GM23338 (cell line): ENCODE measurements at places on chromosomes 11 and 22.

DNA sequence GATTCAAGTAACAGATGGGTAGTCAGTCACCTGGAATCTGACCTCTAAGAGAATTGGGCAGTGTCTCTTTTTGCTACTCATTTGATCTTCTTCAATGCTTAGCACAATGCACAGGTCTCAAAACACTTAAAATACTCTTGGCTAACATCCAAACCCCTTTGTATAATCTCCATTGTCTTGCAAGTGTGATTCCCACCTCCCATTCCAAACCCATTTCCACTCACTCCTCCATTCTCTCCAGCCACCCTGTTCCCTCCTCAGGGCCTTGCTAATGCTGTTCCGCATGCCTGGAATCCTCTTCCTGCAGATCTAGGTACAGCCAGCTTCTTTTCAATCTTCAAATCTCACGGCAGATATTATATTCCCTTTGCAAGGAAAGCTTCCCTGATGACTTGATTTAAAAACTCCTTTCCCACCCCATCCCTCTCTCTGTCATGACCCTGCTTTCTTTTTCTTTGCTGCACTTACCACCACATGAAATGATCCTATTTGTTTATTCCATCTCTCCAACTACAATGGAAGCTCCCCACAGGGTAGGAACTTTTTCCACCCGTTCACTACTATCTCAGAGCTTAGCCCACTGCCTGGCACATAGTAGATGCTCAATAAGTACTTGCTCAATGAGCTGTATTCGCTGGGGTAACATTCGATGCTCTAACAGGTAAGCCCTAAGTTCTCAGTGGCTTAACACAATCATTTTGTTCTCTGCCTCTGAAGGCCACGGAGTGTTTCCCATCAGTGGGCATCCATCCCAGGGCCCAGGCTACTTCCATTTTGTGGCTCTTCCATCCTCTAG lies 121.7 kb downstream of the MN1 start:
- H3K4me1 ChIP-seq = peaks cover 34% of the 10 kb centered on the region
- H3K27ac ChIP-seq = peak overlapping the region; percentile 69; the same call in 1 of the 2 replicates
- no peak for DNase-seq
- peaks cover 19% of the 10 kb centered on the region for H3K36me3 ChIP-seq

- no peaks in the 10 kb centered on the region for H3K4me1 ChIP-seq
- no peaks in the 10 kb centered on the region for H3K27me3 ChIP-seq
- H3K4me3 ChIP-seq = no peak overlapping the region
- no peak overlapping the region for H3K27ac ChIP-seq
- no peak for DNase-seq
Measured at GRCh38 chr11:1844221-1845094, 5.7 kb downstream of the TNNI2 start.

DNA sequence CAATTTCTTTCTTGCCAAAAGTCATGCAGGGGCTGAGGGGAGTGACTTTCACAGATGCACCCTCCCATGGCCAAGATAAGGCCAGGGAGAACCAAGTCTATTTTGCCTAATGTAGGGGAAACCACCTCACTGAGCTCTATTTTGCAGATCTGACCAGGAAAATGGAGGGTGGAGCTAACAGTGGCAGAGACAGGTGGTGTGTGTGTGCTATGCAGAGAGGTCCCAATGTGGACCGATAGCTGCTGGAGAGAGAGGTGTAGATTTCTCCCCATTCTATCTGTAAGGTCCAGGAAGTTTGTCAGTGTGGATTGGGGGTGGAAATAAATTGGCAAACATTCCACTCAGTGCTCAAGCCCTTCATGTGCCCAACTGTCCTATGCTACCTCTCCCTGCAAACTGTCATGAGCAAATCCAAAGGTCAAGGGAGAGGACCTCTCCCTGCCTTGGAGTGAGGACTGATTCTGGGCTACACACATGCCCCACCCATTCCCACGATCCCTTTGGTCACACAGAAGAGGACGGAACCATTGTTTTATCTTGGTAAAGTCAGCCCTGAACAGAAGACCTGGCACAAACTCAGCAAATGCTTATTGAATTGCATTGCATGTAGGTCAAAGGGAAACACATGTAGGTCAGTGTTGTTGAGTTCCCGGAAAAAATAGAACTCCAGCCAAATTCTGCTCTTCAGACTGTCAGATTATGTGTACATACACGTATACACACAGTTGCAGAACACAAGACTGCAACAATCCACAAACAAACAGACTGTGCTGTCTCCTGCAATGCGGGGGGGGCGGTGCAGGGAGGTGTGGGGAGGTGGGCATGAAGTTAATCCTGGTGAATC lies 65.9 kb downstream of the C11orf58 start:
- H3K27me3 ChIP-seq = no peaks in the 10 kb centered on the region
- no peaks in the 10 kb centered on the region for H3K36me3 ChIP-seq
- no peak overlapping the region for H3K4me3 ChIP-seq
- no peaks in the 10 kb centered on the region for H3K4me1 ChIP-seq
- DNase-seq = no peak

DNA sequence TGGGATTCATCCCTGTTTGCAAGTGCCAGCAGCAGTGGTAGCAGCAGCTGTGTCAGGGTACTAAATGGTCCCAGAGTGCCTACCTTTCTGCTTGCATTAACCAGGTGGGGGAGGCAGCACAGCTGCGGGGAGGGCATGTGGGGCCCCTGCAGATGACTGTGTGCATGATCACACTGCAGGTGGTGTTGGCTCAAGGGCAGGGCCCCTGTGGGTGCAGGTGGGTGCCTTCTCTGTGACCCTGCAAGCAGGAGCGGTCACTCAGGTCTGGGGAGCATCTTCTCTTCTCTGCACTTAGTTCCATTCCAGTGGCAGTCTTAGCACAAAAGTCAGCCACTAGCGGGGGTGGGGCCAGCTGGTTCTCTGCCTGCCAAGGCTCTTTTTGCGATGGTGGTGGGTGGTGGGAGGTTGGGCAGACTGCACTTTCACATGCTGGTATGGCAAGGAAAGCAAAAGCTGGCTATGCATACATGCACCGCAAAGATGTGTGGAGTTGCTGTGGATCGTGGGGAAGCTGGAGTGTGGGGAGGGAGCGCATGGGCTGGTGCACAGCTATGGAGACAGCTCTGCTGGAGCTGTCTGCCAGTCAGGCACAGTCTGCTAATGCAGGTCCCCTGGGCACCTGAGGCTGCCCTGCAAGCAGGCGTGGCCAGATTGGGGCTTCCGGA lies 157.1 kb downstream of the DYNC2H1 start:
- DNase-seq = no peak
- H3K4me1 ChIP-seq = no peaks in the 10 kb centered on the region
- H3K27me3 ChIP-seq = no peaks in the 10 kb centered on the region
- H3K4me3 ChIP-seq = no peak overlapping the region
- H3K36me3 ChIP-seq = no peaks in the 10 kb centered on the region

DNA sequence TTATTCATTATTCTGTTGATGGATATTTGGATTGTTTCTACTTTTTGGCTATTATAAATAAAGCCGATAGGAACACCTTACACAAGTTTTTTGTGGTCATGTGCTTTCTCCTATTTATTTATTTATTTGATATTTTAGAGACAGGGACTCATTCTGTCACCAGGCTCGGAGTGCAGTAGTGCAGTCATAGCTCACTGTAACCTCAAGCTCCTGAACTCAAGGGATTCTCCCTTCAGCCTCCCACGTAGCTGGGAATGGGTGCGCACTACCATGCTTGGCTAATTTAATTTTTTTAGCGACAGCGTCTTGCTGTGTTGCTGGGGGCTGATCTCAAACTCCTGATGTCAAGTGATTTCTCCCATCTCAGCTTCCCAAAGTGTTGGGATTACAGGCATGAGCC lies 135.1 kb downstream of the UVRAG start:
- no peak for DNase-seq
- H3K4me1 ChIP-seq = 0 out of 2 replicates have a peak, but pooled peaks cover 8% of the 10 kb centered on the region
- no peaks in the 10 kb centered on the region for H3K27me3 ChIP-seq
